Stimulated activated CD4-positive, alpha-beta T cell treated with anti-CD3 and anti-CD28 coated beads, Interleukin-15, amount 100 ng/mL, for 1 hour (primary cell): ENCODE measurements at places on chromosomes 5 and 9.

GRCh38 chr9:126591083-126591482, 22.6 kb upstream of the LMX1B start:
- DNase-seq, result no peak

- DNase-seq, result no peak
Measured at GRCh38 chr5:65190328-65191053, 291.2 kb downstream of the ADAMTS6 start.

GRCh38 chr9:126456441-126457174, 130.0 kb downstream of the MVB12B start:
- DNase-seq, result no peak

DNA sequence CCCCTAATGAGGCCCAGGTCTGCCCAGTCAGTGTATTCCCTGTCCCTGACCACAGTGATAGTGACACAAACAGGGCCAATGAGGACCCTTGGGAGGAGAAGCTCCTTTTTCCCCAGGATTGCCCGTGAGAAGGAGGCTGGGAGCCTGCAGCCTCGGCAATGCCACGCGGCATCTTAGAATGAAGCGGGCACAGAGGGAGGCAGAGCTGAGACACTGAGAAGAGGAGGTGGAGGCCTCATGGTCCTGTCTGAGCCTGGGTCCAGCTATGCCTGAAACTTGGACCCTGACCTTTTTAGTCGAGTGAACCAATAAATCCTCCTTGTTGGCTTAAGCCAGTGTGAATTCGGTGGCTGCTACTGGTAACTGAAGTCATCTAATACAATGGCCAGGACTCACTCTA, 28.4 kb downstream of the STC2 start:
- DNase-seq, result no peak

DNA sequence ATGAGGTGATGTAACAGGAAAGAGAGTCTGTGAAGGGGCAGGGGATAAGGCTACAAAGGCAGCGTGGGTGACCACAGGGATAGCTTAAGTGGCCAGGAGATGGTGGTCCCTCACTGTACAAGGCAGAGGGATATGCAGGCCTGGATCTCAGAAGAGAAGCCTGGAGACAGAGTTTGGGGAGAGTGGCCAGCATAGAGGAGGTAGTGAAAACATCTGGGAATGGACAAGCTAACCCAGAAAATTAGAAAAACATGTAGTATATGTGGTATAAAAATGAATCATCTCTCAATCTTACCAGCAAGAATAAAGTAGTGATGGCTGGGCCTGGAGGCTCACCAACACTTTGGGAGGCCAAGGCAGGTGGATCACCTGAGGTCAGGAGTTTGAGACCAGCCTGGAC, 349.2 kb upstream of the KLF4 start:
- DNase-seq, result no peak

GRCh38 chr5:175576096-175576495, 81.8 kb upstream of the HRH2 start:
- no peak for DNase-seq

DNA sequence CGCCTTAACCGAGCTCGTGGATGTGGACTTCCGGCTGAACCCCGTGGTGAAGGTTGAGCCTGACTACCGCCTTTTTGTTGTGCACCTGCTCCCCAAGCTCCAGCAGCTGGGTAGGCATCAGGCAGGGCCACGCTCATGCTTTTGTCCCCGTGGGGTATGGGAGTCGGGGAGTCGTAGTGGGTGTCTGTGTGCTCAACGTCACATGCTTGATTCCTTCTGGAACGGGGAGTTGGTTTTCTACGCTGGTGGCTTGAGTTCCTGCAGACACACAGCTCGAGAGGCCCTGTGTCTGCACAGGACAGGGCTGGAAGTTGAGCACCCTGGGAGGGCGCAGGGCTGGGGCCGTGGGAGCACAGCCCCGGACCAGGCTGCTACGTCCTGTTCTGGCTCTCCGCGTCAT, 8.0 kb downstream of the CEP72 start:
- DNase-seq, result no peak

DNA sequence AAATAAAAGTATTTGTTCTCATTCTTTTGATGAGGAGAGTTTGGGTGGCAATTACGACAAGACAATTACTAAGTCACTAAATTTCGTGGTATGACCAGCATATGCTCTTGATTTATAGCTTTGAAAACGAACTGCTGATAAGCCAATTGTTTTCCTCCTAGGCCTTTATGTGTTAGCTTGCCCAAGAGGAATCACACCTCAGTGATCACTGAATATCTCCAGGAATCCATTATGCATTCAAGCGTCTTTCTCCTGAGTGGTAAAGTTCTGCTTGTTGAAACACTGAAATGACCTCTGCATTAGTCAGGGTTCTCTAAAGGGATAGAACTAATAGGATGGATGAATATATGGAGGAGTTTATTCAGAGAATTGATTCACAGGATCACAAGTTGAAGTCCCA, 677.7 kb upstream of the MEF2C start:
- no peak for DNase-seq

- DNase-seq, result no peak
Measured at GRCh38 chr9:14391620-14392019, 77.7 kb upstream of the NFIB start.
